Suprapubic skin (tissue), 4 donors: ENCODE measurements at places on chromosomes 4 and X. TPM values are rescaled to one million over a fixed set of nuclear protein-coding genes. Genes with fewer than 3 reads are reported as not detected.

DNA sequence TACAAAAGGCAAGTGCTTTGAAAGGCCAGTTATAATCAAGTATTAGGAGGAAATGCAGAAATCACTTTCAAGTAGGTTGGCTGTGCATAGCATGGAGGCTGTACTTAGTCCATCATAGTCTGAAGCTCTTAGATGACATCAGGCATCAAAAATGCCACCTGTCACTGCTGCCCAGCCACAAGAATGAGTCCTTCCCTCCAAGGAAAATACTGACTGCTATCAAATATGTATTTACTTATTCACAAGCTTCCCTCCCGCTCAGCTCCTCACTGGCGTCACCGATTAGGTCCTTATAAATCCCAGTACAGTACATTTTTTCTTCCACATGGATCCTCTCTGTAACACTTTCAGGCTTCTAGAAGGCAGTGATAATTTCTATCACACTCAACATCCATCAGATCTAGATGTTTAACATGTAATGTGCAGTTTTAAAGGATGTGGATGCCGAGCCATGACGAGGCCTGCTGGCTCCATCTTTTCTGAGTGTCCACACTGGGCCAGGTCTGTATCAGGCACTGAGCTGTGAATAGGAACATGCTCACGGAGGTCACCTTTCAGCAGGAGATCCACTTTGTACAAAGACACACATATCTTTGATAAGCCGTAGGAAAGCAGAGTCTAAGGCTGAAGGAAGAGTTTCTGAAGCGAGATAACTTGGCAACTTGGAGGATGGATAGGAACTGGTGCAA is 121.9 kb downstream of the PALLD start:
- no peaks in the 10 kb centered on the region for H3K27me3 ChIP-seq
- no peaks in the 10 kb centered on the region for H3K4me1 ChIP-seq
- no peak overlapping the region for H3K27ac ChIP-seq
- H3K4me3 ChIP-seq = no peak overlapping the region

Gene CASK
- total RNA-seq = 22.4 TPM

- DNase-seq = no peak
- no peak overlapping the region for H3K4me3 ChIP-seq
- H3K27ac ChIP-seq = no peak overlapping the region
Measured at GRCh38 chr4:150694438-150694837, 112.5 kb downstream of the MAB21L2 start.

DNA sequence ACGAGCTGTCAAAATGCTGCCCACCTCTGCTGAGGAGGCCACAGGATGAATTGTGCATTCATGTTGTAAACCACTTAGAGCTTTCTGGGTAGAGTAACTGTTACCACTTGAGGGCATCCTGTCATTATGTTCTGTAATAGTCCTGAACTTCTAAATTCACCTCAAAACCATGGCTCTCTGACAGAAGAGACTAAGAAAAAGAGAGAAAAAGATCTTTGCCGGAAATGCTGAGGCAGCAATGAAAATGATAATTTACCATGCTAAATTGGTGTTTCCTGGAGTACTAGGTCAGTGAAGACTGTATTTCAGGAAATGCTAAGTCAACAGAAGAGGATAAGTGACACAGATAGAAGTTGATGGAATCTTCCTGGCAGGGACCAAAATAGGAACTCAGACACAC is 942.3 kb upstream of the SLIT2 start:
- no peaks in the 10 kb centered on the region for H3K4me1 ChIP-seq
- no peak overlapping the region for H3K27ac ChIP-seq
- no peak overlapping the region for H3K4me3 ChIP-seq
- DNase-seq = no peak
- no peaks in the 10 kb centered on the region for H3K27me3 ChIP-seq

GRCh38 chrX:18927558-18927957 is 56.4 kb downstream of the PHKA2 start:
- no peak overlapping the region for H3K4me3 ChIP-seq
- H3K4me1 ChIP-seq = no peaks in the 10 kb centered on the region
- no peaks in the 10 kb centered on the region for H3K27me3 ChIP-seq
- DNase-seq = no peak

DNA sequence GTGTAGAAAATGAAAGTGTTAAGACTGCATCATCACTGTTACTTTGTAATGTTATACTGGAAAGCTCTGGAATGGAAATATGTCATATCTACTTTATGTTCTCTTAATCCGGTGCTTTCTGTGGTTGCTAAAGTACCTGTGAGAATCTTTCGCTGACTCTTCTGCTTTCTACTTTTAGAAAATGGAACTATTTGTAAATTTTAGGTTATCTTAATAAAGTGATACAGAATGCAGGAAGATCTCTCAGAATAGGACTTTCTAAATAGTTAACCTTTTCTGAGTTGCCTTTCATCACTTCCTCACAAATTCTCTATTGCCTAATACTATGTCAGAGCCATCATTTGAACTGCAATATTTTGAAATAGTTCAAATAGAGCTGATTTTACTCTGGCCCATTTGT is 69.3 kb downstream of the BMP2K start:
- H3K36me3 ChIP-seq = peaks cover 9% of the 10 kb centered on the region
- no peaks in the 10 kb centered on the region for H3K27me3 ChIP-seq
- no peak for DNase-seq
- no peaks in the 10 kb centered on the region for H3K4me1 ChIP-seq
